Stimulated activated CD8-positive, alpha-beta memory T cell treated with anti-CD3 and anti-CD28 coated beads, Interleukin-4, amount 100 ng/mL, for 4 hours (primary cell): ENCODE measurements at places on chromosomes 7 and 10.

GRCh38 chr10:5584895-5585516, 60.2 kb downstream of the CALML3 start:
- DNase-seq: no peak

- no peak for DNase-seq
Measured at GRCh38 chr10:89475591-89475998, 59.8 kb downstream of the SLC16A12 start.

DNA sequence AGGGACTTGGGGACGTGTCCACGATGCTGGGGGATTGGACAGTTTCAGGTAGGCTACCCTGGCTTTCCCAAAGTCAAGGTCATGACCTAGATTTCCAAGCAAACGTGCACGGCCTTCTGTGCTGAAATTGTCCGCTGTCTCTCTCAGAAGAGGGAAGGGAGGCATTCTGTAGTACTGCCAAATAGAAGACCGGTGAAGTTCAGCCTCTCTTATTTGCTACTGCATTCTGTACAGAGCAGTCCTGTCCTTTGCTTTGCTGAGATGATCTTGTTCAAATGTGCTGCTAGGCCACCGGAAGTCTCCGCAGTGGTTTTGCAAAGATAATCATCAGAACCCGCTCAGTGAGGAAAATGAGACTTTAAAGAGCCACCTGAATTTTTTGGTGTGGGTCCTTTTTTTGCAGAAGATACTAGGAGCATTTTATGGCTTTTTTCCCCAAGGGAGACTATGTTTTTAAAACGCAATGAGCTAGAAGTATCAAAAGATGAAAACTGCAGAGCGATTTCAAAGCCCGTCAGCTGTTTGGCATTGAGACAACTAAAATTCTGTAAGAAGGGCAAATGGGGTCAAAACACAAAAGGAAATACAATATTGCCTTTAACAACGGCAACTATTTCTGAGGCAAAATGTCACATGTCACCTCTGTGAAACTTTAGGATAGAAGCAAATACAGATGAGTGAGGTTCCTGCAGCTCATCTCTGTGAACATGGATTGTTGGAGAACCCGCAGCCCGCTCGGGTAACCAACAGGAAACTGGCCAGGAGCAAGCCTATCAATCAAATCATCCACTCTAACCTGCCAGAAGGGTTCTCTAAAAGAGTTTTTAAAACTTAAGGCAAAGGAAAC, 1.3 kb upstream of the NMT2 start:
- peak; percentile 27 for DNase-seq

DNA sequence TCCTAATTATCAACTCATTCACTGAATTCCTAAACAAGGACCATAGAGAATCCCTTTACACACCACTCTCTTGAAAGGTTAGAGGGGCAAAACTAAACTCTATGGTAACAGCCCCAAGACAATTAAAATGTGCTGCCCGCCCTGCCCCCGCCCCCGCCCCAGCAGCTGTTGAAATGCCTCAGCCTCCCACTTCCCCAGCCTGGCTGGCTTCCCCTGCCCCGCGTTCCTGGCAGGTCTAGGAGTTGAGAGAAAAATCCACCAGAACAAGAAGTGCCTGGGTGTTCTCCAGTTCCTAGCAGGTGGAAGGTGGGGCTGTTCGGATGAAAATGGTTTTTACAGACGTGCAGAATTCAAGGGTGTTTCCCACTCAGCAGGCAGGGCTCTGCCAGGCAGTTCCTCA, 109.5 kb upstream of the ZEB1 start:
- DNase-seq: no peak

GRCh38 chr10:72146559-72147323, 58.4 kb upstream of the SPOCK2 start:
- DNase-seq: no peak

GRCh38 chr10:92627845-92628480, 35.0 kb downstream of the KIF11 start:
- no peak for DNase-seq

DNA sequence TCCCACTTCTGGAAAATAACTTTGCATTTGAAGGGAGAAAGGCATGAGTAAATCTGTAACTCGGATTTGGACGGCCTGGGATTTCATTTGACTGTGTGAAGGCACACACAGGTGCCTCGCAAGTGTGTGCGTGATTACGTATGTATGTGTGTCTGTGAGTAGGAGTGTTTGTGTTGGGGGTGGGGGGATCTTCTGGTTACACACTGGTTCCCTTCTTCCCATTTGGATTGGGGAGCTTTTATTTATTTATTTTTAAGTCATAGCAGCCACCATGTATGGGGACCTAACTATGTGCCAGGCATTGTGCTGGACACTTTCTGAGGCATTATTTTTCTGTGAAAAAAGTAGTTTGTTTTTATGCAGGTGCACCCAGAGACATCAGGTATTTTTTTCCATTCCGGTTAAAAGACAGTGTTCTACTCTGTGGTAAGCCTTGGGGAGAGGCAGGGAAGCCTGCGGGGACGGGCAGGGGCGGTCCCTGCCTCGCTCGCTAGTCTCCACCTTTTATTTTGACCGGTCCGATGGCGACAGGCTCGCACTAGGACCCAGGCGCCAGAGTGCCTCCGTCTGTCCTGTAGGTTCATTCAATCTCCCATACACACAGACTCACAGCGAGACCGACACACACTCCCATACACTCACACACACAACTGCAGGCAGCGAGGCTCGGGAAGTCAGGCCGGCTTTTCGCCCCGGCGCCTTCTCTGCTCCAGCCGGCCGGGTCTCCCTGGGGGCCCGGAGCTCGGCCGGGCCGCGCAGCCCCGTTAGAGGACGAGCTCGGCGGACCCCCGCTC, at the start of gene MXI1:
MXI1 (plus strand) TSS at position 595 of the 794 bp plus-strand sequence. CDS start 204 bp downstream, outside the sequence.
- no peak for DNase-seq

DNA sequence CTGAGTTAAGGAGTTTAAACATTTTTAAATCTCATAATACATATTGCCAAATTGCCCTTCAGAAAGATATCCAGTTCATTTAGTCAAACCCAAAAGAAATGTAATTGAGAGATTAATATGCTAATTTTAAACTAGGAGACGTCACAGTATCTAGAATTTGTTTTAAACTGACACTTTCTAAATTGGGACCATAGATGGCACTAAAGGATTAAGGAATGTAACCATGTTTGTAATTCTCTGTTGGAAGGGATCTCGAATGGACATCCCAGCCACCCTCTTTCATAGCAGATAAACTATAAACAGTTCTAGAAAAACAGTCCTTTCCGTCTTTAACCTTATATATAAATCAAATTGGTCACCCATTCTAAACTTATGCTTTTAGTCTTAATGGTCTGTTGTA, 30.0 kb upstream of the SAMD9L start:
- no peak for DNase-seq

DNA sequence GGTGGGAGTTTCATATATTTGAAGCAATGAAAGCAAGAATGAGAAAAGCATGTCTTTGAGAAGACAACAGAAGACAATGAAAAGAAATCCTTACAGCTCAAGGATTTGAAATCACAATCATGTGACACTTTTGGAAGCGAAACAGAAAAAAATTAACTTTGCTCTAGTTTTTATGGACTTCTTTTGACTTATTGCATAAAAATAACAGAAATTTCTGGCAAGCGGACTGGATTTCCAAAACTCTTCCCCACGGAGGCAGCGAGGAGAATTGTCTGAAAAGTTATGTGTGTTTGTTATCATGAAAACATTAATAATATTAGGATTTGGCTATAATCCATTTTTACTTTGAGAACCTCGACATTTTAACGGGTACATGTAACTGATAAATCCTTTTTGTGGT, 223.3 kb downstream of the LRMDA start:
- DNase-seq: no peak

- no peak for DNase-seq
Measured at GRCh38 chr7:103989785-103990767, 618 bp upstream of the RELN start.

GRCh38 chr10:82866424-82867020, 991.5 kb downstream of the NRG3 start:
- no peak for DNase-seq

GRCh38 chr7:83065714-83066113, 97.0 kb downstream of the PCLO start:
- no peak for DNase-seq

DNA sequence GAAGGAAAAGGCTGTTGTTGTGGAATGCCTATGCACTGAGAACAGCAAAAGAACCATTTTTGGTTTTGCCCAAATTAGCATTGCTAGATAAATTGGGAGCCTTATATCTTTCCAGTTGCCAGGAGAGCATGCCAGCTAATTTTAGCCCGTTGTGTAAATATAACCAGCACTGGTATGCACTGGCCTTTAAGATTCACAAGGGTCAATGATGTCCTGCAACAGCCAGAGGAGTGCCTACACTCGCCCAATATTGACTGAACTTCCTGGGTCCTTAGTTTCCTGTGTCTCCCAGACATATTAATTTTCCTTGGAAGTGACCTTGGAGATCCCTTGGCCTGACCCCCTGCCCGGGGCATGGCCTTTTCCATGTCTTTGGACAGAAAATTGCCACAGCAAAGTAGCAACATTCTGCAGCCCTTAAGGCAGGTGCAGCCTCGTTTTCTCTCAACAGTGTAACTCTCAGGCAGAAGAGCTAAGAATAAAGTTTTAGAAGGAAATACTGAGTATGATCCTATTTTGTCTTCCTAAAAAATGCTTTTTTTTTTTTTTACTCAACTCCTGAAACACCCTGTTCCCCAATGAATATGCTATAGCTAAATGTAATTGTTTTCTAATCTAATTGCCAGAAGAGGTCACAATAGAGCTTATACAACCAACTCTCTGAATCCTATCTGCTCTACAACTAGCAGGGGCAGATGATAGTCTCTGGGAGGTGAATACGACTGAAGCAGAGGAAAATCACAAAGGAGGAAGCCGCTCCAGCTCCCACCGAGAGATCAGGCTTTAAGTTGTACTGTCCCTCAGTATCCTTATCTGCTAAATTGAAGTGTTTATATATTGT, 131.9 kb upstream of the PCGF5 start:
- no peak for DNase-seq

DNA sequence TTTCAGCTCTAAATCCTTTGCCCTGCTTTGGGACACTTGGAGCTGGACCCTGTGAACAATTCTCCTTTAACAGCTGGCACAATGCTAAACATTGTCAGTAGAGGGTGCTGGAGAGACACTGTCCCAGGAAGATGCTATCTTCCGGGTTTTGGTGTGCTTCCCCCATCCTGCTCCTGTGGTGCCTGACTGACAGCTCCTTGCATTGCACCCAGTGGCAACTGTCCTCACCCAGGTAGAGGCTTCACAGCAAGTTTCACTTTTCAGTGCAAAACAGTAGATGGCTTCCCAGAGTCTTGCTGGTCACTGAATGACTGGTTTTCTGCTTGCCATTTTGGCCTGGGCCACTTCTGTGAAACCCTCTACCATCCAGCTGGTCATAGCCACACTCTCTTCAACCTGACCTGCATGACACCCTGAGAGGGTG, 77.3 kb downstream of the CDC14C start:
- no peak for DNase-seq

DNA sequence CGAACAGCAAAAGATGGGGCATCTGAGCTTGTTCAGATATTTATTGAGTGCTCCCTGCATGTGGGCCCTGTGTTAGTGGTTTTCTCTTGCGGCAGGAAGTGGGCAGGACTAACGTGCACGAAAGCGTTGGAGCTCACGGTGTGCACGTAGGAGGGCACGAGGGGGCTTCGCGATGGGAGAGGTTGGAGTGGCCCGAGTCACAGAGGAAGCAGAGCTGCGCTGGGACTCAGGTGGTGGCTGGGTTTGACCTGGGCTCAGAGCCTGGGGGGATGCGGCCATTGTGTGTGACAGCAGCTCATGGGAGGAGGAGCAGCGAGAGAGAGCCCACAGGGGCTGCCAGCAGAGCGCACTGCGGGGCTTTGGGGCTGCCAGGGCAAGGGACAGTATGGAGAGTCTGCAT, 7.7 kb downstream of the ZSCAN25 start:
- peak; percentile 53 for DNase-seq

DNA sequence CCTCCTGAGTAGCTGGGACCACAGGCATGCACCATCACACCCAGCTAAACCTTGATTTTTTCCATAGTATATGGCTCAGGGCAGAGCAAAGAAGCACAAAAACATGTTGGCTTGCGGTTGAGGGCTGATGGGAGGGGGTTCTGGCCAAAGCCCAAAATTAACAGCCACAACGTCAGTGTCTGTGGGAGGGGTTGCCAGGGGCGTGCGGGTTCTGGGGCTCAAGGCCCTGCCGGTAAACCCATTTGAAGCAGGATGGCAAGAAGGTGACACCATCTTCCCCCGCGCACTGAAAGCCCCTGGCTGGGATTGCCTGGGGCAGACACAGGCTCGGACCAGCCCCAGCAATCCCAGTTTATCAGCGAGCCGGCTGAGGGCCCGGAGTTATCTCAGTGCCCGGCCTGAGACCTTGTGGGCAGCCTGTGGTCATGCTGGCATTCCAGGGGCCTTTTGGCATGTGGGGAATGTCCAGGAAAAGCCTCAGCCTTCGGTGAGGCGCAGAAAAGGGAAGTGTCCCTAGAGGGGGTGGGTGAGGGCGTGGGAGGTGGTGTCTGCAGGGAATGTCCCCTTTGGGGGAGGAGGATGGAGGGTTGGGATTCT, 167.7 kb upstream of the TNRC18 start:
- DNase-seq: no peak

DNA sequence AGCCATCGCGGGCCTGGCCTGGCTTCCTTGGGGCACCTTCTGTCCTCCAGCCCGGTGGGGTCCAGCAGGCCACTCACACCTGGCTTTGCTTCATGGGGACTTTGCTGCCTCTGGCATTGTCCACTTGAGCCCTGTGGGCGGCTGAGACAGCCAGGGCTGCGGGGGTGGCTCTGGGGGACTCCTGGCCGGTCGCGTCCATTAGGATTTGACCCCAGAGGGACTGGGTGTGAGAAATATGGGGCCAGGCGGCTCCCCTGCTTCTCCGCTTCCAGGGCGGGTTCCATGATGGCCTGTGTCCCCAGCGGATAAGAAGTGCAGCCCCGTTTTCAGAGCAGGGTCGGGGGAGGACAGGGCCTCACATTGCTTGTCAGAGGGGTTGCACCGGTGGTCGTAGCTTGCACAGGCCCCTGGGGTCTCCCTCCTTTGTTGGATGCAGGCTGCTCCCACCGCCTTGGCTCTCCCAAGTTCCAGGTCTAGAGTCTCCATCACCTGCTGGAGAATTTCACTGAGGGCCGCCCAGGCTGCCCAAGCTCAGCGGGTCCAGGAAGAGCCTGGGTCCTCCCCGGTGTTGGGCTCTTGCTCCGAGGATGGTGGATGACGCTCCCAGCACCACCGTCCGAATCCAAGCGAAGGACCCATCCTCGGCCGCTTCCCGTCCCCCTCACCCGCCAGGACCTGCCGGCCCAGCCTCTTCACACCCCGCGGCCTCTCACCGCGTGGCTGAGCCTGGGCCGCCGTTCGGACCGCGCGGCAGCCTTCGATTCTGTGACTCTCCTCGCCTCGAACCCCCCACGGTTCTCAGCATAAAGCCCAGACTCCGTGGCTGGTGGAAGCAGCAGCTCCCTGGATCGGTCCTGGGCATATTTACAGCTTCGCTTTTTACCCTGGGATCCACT, 140.1 kb downstream of the DYNC2I1 start:
- no peak for DNase-seq

GRCh38 chr7:95577137-95577536, 19.2 kb downstream of the PDK4 start:
- no peak for DNase-seq

DNA sequence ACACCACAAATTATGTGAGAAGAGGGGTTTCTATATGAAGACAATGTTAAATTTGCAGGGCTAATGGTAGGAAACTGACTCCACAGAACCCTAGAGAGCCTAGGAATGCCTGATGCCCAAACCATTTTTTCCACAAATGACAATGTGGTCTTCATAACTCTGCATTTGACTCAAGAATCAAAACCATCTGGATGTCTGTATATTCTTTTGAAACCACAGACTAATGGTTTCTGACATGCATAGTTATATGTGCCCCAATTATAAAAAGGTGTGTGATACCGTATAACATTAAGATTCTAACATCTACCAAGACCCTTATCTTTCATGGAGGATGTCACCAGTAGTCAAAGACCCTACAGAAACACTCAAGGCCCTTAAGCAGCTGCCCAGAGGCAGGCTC, 20.3 kb downstream of the SEC61G start:
- no peak for DNase-seq
